Activated CD4-positive, alpha-beta T cell treated with anti-CD3 and anti-CD28 coated beads, Interleukin-10, Interleukin-2, amounts not matched to agents 100 ng/mL and 50 ng/mL, durations not matched to agents 16 hours and 8 hours (primary cell): ENCODE measurements at places on chromosomes 4 and X.

DNA sequence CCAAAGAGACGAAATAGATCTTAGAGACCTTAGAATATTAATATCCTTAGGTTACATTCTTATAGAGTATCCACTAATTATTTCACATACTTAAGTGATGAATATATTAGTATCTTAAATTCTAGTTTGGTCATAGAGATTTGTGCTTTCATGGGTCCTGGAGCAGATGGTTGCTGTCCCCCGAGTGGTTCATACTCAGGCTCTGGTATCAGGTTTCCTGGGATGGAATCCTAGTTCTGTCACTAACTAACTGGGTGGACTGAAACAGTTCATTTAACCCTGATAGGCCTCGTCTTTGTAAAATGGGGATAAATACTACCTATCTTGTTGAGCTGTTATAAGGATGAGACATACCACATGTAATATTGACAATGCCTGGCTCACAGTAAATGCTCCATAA is 264.6 kb downstream of the TENM3 start:
- no peak for DNase-seq

DNA sequence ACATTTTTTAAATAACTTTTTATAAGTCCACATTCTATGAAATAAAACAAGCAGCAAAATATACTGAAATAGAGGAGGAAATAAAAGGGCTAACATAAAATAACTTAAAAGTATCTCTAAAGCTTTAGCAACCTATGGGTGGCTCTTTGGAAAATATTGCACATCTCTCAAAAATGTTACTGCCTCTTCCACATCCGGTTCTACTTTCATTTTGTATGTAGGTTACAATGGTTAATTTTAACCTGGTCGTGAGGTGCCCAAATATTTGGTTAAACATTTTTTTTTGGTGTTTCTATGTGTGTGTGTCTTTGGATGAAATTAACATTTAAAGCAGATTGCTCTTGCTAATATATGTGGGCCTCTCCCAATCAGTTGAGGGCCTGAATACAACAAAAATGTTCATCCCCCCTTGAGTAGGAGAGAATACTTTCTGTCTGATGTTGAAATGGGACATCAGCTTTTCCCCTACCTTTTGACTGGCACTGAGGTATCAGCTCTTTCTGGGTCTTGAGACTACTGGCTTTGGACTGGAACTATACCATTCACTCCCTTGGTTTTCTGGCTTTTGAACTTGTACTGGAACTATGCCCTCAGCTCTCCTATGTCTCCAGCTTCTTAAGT is 353.0 kb downstream of the ADAM29 start:
- DNase-seq = no peak

GRCh38 chr4:52665592-52665991 is 6.5 kb upstream of the USP46 start:
- peak; percentile 15 for DNase-seq

- no peak for DNase-seq
Measured at GRCh38 chr4:4549534-4549933, 7.7 kb upstream of the STX18 start.

GRCh38 chr4:89720981-89721380 is 116.0 kb downstream of the SNCA start:
- DNase-seq = no peak

GRCh38 chrX:154487518-154488290 is 1.3 kb upstream of the UBL4A start:
- DNase-seq = no peak

DNA sequence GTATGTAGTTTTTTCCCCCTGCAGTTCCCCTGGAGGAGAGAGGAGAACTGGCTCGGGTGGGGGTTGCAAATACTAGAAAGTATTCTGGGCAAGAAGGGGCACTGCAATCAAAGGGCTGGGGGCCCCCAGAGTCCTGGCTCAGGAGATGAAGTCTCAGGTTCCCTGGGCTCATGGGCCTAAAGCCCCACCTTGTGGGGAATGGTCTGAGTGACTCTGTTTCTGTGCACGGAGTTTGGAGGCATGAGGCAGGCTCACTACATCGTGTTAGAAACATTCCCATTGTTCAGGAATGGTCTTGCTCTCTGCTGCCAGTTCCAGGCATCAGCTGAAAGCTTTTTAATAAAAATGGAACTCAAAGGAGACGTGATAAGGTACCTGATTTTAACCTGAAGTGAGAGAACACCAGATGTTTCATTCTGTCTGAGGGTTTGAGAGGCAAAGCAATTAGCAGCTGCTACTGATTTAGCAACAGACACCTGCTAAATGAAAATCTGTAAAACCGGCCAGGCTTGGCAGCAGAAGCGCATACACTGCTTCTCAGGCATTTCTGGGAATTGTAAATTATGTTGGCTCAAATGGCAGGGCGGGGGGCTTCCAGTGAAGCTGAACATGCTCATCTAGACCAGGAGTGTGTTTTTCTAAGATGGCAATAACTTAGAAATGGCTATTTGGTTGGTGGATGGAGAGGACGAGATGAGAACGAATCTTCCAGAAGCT is 122.7 kb downstream of the TMEM164 start:
- no peak for DNase-seq

DNA sequence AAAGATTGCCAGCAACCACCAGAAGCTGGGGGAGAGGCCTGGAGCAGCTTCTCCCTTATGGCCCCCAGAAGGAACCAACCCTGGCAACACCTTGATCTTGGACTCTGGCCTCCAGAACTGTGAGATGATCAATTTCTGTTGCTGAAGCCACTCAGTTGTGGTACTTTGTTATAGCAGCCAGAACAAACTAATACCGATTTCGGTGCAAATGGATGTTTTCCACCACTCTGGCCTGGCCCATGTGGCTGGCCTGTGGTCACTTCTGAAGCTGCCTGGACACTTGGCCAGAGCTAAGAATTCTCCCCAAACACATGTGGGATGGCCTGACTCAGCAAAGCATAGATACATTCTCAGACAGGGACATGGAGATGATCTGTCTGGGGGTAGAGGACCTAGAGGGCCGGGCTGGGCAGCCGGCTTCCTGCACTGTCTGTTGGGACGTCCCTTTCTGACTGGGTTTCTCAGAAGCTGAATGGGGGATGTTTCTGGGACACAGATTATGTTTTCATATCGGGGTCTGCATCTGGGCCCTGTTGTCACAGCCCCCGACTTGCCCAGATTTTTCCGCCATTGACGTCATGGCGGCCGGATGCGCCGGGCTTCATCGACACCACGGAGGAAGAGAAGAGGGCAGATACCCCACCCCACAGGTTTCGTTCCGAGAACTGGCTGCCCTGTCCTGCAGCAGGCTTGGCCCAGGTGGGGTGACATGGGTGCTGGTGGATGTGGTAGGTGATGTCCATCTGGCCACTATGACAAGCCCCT is 4.1 kb downstream of the FOXP3 start:
- no peak for DNase-seq

- DNase-seq = no peak
Measured at GRCh38 chrX:103626855-103627254, 1.9 kb upstream of the TCEAL1 start.

GRCh38 chr4:188316391-188316790 is 177.2 kb downstream of the TRIML1 start:
- DNase-seq = no peak

GRCh38 chrX:147803948-147804347 is 107.8 kb upstream of the FMR1 start:
- DNase-seq = peak; percentile 32

GRCh38 chrX:101252634-101253033 is 33.0 kb downstream of the DRP2 start:
- DNase-seq = no peak

- no peak for DNase-seq
Measured at GRCh38 chr4:8533274-8533865, 46.8 kb upstream of the GPR78 start.

GRCh38 chrX:16144420-16144819 is 21.1 kb downstream of the GRPR start:
- DNase-seq = no peak

GRCh38 chrX:153340111-153340510 is 6.2 kb downstream of the ZNF275 start:
- no peak for DNase-seq

- DNase-seq = no peak
Measured at GRCh38 chrX:18075603-18076002, 145.1 kb downstream of the BEND2 start.

DNA sequence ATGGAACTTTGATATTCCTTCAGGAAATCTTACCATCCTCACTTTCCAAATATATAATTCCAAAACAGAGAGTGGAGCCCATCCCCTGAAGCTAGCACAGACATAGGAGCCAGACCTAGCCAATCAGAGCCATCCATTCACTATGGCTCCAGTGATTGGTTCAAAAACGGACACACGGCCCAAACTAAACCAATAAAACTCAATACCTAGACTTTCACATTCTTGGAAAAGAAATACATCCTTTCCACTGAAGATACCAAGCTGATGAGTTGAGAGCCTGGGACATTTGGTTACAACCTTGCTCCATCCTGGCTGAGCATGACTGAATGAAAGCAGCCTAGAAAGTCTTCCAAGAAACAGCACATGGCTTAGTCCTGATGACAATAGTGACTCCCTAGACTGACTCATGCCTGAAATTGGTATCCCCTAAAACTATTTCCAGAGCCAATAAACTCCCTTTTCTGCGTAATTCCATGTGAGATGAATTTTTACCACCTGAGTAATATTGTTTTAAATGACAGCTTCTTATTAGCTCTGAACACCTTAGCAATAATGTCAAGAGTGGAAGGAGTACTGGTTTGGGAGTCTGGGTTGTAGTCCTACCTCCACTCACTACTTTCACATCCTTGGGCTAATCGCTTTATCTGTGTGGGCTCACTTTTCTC is 189.6 kb upstream of the LNX1 start:
- DNase-seq = no peak

GRCh38 chr4:101264512-101264911 is 82.8 kb downstream of the PPP3CA start:
- no peak for DNase-seq

DNA sequence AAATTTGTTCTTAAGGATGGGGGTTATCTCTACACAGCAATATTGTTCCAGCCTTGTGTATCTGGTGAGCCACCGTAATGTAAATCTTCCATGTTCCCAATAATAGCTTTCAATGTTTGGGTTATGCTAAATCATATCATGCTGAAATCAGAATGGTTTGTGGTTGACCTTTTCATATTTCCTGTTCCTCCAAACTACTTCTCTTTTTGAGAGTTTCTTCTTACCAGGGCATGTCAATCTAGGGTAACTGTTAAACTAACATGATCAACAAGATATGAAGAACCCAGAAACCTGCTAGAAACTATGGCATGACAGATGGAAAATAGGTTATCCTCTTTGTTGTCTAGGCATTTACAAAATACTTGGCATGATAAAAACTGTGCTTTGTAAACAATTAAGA is 22.0 kb downstream of the TNMD start:
- DNase-seq = no peak

GRCh38 chrX:31099536-31100090 is 27.8 kb upstream of the FTHL17 start:
- DNase-seq = peak; percentile 92

DNA sequence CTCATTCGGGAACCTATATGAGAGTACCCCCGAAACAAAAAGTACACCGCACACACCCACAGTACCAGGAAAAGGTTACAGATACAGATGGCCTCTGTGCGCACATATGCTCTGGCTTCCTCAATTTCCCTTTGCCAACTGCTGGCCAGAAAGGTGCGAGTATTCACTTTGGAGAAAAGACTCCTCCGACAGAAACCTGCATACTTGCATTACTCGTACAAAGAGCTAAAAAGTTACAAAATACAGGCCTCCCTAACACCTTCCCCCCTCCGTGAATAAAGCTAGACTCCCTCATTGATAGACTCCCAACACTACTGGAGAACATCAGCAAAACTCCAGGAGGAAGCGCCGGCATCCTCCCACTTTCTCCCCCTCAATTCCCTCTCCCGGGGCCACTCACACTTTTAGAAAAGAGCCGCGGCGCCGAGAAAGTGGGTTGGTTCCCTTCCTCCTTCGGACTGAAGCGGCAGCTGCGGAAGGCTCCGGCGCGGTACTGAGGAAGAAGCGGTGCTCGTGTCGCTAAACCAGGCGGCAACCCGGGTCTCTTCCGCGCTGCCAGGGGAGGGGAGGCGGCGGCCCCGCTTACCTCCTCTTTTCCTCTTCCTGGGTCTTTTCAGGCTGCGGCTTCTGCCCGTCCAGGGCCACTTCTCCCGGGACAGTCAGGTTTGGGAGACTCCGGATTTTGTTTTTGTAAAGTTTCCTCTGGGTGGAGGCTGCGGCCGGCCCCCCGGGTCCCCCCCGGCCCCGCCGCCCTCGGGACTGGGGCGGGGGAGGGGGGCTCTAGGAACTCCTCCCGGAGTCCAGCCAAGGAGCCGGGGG is 1.1 kb downstream of the FBXW7 start:
- DNase-seq = peak; percentile 58

DNA sequence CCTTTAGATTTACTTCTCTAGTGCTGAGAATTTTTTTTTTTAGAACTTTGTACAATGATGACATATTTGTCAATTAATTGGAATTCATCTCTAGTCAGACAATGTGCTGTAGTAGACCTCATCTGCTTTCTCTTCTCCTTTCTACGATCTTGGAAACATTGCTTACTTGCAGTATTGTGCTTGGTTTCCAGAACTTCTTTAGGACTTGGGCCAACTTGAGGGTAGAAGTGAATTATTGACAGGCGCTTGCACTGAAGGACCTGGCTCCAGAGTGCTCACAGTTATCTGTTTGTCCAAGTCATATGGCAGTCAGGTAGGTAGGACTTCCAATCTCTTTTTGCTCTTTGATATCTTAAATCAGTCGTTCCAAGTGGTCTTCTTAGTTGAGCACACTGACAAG is 39.6 kb downstream of the FNIP2 start:
- no peak for DNase-seq

- DNase-seq = no peak
Measured at GRCh38 chr4:179165000-179165738, 1722.9 kb upstream of the AGA start.

GRCh38 chrX:19172741-19173140 is 50.5 kb upstream of the ADGRG2 start:
- no peak for DNase-seq

GRCh38 chr4:17063888-17064287 is 165.4 kb upstream of the LDB2 start:
- DNase-seq = no peak

DNA sequence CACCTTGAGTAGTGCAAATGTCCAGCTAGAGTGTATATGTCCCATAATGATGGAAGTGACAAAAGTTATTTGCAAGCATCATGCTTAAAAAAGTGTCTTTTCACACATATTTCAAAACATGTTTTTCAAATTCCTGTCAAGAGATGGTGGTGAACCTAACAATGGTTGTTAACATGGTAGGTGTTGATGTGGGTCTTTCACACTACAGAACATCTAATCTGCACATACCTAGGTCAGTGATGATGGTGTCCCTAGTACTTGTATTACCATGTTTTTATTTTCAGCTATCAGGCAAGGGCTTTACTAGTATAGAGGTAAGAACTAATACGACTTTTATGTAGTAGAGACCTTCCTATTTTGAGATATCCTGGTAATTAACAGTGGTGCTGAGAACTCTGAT is 3.4 kb upstream of the ATXN3L start:
- no peak for DNase-seq

- DNase-seq = no peak
Measured at GRCh38 chr4:8613421-8614364, 21.1 kb downstream of the CPZ start.

GRCh38 chrX:15350329-15350996 is 15.1 kb upstream of the PIGA start:
- DNase-seq = no peak
